Activated naive CD4-positive, alpha-beta T cell treated with Interleukin-2 at 50 U/mL for 16 hours (primary cell): ENCODE measurements at places on chromosomes 11 and 22.
A peak's percentile ranks its signal among the peaks of the same experiment; 100 is the strongest.

DNA sequence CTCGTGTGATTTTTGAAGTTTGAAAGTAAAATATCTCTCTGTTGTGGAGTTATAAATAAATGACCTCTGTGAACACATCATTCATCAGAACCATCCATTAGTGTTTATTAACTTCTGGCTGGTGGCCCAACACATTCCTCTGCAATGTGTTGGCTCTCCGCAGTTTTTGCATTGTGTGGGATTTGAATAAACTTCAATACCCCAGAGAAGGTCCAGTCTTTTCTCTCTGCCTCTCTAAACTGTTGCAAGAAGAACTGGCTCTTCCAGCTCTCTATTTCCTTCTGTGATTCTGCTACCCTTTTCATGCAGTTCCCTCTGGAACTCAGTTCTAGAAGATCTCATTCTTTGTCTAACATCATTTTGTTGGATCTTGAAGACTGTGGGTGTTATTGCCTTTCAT is 125.0 kb upstream of the ARHGAP42 start:
- DNase-seq, result no peak

- no peak for DNase-seq
Measured at GRCh38 chr11:78878631-78879030, 304.0 kb upstream of the NARS2 start.

GRCh38 chr11:107468596-107468995 is 11.0 kb upstream of the CWF19L2 start:
- no peak for DNase-seq

DNA sequence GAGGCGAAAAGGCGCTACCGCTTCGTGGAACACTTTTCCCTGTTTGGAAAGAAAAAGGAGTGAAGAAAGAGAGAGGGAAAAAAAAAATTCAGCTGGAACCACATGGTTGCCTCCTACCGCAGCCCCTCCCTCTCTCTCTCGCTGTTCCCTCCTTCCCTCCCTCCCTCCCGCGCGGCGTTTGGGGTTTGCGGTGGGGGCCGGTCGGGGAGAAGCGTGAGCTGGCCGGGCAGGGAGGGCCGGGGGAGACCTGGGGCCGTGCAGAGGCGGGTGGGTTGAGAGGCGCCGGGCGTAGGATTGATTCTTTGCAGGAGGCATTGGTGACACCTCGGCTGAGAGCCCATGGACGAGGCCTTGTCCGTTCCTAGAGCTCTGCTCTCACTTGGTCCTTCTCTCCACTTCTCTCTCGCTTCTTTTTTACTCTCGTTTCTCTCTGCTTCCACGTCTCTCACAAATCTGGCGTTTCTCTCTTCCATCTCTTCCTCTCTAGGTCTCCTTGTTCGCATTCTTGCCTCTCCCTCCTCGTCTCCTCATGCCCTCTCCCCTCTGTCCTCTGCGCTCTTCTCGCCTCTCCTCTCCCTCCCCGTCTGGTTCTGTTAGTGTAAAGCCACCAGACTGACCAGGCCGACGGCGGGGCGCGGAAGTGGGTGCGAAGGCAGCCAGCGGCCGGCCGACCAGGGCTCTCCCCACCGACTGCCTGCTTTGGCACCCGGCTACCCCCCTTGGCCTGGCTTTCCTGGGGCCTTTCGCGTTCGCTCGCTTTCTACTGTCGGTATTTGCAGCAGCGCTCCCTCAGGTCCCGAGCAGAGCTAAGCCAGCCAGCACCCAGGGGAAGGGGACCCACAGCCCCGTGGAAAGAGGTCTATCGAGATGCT is at the start of gene CLMP:
CLMP (minus strand) TSS at position 61 of the 872 bp plus-strand sequence. CDS start 308 bp downstream, outside the sequence.
- peak; percentile 14 for DNase-seq

DNA sequence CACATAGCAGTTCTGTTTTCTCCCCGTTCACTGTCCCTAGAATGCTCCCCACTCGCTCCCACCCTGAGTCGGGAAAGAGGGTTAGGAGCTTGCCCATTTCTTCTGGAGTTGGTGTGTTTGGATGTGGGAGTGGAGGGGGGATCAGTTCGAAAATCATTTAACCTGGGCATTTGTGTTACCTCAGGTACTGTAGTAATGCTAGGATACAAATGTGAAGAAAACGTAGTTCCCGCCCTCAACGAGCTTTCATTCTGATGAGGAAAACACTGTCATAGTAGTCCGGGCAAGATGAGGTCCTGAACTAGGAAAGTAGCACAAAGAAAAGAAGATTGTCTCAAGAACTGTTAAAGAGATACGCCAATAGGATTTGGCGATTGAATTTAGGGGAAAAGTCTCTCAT is 539 bp downstream of the SDHD start:
- no peak for DNase-seq

DNA sequence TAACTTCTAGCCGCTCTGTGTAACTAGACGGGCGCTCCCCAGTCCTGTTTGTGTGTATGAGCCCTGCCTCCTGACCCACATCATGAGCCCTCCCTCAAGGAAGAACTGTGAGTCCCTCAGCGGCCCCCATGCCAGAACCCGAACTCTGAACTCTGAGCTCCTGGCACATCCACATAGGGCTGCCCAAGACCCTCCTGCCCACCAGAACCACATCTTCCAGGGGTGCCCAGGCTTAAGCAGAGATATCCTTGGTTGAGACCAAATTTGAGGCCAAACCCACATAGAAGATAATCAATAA is 3.0 kb downstream of the TRIM29 start:
- no peak for DNase-seq

GRCh38 chr22:48476577-48476976 is 1351.1 kb downstream of the BRD1 start:
- DNase-seq, result no peak

DNA sequence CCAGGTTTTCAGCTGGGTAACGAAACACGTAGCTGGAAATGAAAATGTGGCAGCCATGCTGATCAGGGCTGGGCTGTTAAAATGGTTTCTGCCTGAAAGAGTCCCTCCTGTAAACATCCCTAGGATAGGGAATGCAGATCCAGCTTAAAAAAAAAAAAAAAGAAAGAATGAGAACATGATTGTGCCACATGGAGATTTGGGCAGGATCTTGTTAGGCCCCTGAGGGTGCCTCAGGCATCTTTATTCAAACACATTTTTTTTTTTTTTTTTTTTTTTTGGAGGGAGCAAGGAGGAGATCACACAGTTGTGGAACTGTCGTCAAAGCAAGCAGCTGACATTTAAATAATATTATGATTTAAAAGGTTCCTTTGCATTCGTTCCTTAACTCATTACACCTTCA is 900.3 kb downstream of the OPCML start:
- no peak for DNase-seq

DNA sequence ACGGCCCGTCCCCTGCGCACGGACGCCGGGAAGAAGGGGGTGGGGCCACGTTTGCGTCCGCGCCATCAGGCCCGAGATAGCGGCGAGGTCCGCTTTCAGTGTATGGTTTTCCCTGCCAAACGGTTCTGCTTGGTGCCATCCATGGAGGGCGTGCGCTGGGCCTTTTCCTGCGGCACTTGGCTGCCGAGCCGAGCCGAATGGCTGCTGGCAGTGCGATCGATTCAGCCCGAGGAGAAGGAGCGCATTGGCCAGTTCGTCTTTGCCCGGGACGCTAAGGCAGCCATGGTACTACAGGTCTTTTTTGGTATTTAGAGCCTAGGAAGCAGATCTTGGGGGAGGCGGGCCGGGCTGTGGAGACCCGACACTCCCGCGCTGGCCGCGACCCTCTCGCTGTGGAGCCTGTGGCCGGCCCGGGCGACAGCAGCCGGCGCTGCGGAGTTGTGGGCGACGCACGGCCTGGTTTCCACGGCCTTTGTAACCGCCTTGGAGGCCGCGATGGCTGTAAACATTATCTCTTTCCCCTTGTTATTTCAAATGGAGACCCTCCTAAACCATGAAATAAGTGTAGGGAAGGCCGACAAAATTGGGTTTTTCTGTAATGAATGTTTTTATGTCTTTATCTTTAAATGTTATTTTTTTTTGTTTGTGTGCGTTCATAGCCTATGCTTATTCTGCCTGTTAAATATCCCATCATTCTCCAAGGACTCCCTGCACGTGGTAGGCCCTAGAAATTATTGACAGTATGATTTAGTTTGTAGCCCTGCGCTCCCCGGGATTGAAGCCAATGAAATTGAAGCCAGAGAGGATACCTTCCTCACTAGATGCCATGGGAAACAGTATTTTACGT is at the start of gene AASDHPPT:
AASDHPPT (plus strand) TSS at position 54 of the 847 bp plus-strand sequence; CDS start at position 103, 49 bp downstream.
- no peak for DNase-seq

GRCh38 chr11:68471360-68472340 is 11.1 kb downstream of the PPP6R3 start:
- peak; percentile 57 for DNase-seq

DNA sequence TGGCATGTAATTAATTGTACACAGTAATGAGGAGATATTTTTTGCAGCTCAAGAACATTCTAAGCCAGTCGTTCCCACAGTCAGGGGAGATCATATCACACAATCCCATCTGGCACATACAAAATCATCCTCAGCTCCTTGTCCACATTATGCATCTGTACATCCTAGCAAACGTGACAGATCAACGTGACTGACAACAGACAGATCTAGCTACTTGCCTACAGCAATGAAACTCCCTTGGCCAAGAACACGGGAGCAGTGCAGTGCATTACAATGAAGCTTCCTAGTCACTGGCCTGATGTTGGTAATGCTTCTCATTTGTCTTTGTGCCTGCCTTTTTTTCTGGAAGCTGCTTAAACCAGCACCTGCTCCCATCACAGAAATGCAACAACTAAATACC is 24.5 kb upstream of the GUCY1A2 start:
- no peak for DNase-seq

GRCh38 chr11:62593434-62594044 is 2.2 kb upstream of the TUT1 start:
- peak; percentile 79 for DNase-seq

- no peak for DNase-seq
Measured at GRCh38 chr11:103395612-103396011, 286.4 kb downstream of the DYNC2H1 start.

DNA sequence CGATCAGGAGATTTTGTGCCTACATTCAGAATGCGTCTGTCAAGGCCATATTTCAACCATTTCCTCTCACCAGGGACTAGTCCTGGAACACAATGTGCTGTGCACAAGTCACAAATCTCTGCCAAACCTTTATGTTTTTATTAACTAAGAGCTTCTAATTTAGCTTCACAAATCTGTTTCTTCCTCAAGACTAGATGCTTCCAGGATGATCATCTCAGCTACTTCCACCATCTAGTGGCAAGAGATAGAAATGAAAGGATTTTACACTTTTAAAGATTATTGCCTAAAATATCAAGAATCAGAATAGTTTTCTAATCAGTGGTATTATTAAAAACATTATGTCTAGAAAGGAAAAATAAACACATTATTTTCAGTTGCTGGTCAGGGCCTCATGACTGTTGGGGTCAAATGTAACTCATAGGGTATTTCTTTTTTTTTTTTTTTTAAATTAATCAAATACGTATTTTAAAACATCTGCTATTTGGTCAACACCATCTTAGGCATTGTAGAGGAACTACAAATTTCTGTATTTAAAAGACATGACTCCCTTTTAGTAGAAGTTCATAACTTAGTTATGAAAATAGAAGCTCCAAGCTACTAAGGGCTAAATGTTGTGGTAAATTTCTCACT is 1102.6 kb downstream of the DLG2 start:
- DNase-seq, result no peak

DNA sequence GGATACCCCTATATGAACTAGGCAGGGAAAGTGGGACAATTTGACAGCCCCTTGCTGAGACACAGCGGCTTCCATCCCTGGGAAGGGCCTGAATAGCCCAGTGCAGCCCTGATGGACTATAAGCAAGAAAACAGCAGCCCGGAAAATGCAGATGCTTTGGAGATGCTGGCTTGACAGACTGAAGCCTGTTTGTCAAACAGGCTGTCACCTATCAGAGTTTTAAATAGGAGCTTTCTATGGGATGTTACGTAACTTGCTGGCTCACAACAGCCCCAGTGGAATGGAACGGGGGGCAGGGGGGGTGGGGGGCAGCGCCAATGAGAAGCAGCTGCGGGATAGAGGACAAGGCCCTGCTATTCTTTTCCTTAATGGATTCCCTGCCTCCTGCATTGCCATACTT is 91.9 kb upstream of the NTM start:
- no peak for DNase-seq

GRCh38 chr11:100866453-100866852 is 179.4 kb downstream of the ARHGAP42 start:
- DNase-seq, result no peak

- DNase-seq, result no peak
Measured at GRCh38 chr11:62430425-62430824, 11.6 kb downstream of the SCGB1A1 start.

GRCh38 chr11:105226091-105226490 is 86.5 kb upstream of the CARD18 start:
- no peak for DNase-seq

- DNase-seq, result peak; percentile 53
Measured at GRCh38 chr22:25060522-25061071, 108.1 kb downstream of the KIAA1671 start.

DNA sequence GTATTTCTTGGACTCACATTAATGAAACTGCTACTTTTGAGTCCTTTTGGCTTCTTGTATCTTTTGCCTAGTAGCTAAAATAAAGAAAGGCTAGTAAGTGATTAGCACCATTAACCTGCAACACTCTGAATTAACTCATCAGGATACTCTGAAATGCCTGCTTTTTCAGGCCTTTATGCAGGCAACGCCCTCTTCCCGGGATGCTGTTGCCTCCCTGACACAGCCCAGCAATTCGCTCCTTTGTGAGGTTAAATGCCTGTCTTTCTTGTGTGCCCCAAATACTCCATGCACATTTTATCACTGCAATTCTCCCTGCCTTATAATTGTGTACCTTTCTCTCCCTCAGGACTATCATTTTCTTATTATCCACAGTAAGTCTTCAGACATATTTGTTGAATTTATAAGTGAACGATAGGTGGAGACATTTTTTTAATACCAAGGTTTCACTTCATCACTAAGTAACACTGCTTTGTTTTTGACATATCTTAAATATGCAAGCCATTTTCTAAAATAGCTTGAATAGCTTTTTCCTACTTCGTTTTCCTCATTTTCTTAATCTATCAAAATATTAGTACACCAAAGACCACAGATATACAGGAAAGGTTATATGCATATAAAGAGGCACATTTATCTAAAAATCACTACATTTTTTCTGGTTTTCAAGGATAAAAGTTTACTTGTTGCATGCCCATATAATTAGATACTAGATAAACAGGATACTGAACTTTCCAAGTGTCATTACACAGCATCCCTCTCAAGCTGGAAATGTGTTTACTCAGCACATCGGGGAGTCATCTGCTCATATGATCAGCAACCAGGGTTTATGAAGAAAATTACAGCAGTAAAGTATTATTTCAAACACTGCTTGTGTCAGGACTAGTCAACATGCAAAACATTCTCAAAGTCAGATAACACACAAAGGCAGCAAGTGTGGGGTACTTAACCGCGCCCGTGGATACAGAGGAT is 48.5 kb upstream of the DDI1 start:
- DNase-seq, result no peak

DNA sequence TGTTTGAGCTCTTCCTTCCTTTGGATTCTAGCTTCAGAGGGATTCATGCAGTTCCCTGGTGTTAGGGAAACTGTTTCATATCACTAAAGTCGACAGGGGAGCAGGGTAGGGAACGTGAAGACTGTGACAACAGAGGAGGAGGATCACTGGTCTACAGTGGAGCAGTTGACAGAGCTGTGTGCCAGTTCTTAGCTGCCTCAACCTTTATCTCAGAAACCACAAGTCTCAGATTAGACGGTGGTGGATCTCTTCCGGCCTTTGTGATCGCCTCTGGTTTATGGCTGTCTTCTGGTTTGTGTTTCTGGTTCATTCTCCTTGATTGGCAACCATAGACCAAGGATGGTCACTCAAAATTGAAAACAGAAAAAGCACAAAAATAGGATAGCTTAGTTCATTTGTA is 538.9 kb upstream of the API5 start:
- no peak for DNase-seq
